ENCODE measurements at places on chromosomes 5 and 9.
A peak's percentile ranks its signal among the peaks of the same experiment; 100 is the strongest.

GRCh38 chr9:37382161-37382981 is 40.1 kb upstream of the GRHPR start:
- peak; percentile 73 for DNase-seq

DNA sequence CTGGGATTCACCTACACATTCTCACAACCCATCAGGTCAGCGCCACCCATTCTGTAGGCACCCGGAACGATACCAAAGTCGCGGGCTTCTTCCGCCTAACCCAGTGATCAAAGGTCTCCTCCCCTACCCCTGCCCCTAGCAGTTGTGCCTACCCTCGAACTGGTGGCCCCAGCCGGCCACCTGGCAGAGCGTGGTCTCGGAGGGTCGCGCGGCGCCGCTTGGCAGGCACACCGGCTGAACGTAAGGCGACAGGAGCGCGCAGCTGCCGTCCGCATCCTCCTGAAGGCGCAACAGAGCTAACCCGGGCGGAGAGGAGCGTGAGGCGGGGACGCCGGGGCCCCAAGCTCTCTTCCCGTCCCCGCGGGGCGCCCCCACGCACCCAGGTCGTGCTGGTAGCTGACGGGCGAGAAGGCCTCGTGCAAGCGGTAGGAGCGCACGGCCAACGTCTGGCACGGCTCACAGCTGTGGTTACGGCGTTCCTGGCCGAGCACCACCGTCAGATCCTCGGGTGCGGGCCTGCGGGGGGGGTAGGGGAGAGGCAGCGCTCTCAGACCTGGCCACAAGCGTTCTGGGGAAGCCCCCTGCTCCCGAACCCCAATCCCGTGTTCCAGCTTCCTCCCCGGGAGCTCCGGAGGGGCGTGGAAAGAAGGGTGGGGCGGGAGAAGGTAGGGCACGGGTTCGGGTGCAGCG is 2.8 kb upstream of the PFN3 start:
- DNase-seq: peak; percentile 77

DNA sequence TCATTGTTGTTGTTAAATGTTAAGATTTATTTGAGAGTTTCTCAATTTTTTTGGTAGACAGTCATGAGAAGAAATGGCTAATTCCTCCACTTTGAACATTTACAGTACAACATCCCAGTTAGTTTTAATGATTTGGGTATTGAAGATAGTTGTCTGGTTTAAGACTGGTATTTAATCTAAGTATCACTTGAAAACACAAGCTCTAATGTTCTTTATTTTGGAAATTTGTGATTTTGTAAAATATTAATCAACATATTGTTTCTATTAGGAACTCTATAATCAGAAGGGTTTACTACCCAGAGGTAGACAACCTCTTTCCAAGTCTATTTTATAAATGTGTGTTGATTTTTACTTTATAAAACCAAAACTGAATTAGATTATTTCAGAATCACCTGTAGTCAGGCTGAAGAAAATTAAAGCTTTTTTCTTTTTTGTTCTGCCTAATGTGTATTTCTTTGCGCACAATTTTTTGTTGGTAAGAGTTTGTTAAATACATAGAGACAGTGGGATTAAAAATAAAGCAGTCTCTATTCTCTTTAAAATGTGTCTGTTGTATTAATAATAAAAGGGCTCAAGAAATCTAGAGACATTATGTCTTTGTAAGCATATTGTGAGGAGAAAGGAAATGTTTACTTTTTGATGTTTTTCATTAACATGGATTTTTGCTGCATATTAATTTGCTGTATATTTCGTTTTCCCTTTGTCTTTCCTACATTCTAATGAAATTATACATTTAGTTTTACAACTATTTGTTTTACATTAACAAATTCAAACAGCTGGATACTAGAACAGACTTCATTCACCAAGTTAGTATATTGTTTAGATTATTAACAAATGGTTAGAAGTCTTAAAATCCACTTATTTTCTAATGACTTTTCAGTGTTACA is 3.9 kb upstream of the PURA start:
- peak; percentile 9 for DNase-seq

DNA sequence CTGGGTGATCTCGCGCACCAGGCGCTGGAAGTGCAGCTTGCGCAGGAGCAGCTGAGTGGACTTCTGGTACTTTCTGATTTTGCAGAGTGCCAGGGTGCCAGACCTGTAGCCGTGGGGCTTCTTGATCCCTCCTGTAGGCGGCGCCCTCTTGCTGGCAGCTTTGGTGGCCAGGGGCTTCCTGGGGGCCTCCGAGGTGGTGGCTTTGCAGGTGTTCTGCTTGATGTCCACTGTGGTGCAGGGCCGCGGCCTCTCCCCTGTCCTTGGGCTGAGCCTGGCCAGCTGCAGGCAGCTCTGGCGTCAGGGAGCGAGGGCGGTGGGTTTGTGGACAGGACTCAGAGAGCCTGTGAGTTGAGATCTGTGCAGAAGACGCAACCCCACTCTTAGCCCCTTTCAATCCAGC is 36.1 kb downstream of the TAF11L14 start:
- DNase-seq: no peak

- no peak for DNase-seq
Measured at GRCh38 chr5:133360693-133361472, 251.5 kb downstream of the FSTL4 start.

DNA sequence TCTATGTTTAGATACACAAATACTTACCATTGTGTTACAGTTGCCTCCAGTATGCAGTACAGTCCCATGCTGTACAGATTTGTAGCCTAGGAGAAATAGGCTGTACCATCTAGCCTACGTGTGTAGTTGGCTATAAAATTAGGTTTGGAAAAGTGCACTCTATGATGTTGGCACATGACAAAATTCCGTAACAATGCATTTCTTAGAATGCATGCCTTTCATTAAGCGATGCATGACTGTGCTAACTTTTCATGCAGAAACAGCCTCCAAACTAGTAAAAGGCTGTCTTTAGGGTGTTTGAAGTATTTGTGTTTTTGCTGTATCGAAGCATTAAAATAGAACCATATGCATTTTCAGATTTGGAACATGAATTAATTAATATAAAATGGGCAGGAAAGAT is 157.9 kb downstream of the RMI1 start:
- no peak for DNase-seq

GRCh38 chr9:100555471-100555870 is 22.4 kb upstream of the CAVIN4 start:
- no peak for DNase-seq

GRCh38 chr5:6632324-6632887 is 438 bp downstream of the NSUN2 start:
- DNase-seq: no peak

DNA sequence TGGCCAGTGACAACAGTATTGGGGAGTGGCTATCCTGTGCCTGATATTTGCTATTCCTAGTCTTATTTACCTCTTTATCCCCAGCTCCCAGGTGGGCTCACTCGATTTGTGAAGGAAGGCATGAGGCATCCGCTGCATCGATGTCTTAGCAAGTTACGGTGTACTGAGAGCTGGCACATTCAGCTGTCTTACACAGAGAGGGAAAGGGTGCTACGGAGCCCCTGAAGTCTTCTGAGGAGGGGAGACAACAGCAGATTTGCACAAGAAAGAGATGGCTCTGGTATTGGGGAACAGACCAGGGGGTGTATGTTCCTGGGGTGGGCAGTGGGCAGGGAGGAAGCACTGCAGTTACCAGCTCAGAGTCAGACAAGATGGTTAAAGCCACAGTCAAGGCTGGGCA is 172.6 kb downstream of the FGF18 start:
- DNase-seq: no peak

DNA sequence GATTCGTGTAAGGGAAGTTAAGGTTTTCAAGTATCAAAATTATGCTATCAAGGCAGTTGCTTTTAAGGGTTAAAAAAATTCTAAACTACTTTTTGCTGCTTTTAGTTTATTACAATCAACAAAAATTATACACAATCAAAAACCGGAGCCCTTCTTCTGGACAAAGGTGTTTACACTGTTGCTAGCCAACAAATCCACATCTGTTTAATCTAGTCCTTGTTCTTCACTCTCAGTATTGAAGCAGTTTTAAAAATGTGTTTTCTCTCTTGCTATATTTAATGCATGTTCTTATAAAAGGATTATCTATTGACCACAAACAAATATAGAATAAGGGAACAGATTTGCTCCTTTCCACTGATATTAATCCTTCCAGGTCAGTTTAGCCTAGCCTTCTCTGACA is 2.5 kb downstream of the FEM1C start:
- DNase-seq: no peak

DNA sequence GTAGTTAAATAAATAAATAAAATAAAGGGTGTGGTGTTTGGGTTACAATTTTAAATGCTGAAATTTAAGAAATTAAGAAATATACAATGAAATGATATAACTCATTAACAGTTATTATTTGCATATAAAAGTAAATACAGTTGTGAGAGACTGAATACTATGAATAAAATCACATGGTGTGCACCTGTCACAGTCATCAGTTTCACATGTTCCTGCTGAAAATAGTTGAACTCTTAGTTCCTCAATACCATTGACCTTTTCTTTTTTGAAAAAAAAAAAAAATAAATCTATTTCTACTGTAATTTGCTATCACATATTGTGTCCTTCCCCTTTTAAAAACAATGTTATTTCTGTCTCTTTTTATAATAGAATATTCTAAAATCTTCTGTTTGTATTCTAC is 130.9 kb upstream of the CHD1 start:
- peak; percentile 70 for DNase-seq

DNA sequence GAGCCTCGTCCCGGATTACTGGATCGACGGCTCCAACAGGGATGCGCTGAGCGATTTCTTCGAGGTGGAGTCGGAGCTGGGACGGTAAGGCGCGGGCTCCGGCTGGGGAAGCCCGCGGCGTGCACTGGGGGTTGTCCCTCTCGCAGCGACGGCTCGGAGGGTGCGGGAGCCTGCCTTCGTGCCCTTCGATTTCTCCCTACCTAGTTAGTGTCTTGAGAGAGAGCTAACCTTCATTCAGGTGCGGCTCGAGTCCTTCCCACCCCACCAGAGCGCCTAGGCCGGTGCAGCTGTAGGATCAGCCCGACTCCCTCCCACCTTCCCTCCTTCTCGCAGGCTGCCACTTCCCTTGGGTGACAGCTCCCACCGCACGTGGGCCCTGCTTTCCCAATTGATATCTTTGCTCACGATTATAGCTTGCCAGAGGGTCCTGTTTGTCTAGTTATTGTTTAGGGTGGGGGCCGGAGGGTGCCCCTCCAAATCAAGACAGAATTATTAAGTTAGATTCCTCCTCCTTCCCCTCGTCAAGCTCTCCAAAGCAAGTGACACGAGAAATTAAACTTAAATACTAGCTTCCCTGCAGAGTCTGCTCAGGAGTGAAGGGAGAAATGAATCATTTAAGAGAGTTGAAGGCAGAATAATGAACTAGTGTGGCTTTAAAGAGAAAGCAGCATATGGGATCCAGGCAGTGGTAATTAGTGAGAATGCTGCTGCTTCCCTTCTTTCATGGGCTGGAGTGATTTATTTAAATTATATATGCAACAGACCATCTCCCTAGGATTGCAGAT is 569 bp downstream of the CAMK4 start:
- DNase-seq: no peak

Data from B cell (primary cell).